ENCODE measurements at places on chromosomes 6 and 20. TPM values are rescaled to one million over a fixed set of nuclear protein-coding genes. Genes with fewer than 3 reads are reported as not detected.
A peak's percentile ranks its signal among the peaks of the same experiment; 100 is the strongest.

DNA sequence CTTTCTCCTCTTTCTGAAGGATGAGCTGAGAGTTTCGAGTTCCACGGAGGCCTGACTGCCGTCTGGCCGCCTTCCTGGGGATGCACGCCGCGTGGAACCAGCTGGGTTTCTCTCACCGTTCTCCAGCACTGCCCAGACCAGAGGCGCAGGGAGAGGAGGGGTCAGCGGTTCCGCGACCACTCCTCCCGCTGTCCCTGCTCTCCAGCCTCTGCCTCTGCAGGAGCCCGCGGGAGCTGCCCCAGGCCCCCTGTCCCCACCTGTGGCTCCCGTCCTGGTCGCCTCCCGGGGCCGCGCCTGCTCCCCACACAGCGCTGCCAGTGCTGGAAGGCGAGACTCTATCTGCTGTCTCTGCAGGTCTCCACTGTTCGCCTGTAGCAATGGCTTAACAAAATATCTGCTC is 106.8 kb upstream of the AFDN start:
- DNase-seq, result no peak

- peak; percentile 68 for DNase-seq
These were observed at the start of gene CTSZ for GRCh38 chr20:59006864-59007664. Gene CTSZ (minus strand): TSS chr20:59007254. CDS start chr20:59007128, 126 bp downstream.

GRCh38 chr6:42958125-42958524 is 2.4 kb upstream of the GNMT start:
- no peak for DNase-seq

PPP2R5D gene
- 39.1 TPM for total RNA-seq

SLC52A3 gene
- total RNA-seq, result not detected

PRPF6 gene
- total RNA-seq, result 39.0 TPM

SLPI gene
- 1.7 TPM for total RNA-seq

All from GM23248 (cell line).